ENCODE measurements at places on chromosomes 12 and 14.
A peak's percentile ranks its signal among the peaks of the same experiment; 100 is the strongest.

DNA sequence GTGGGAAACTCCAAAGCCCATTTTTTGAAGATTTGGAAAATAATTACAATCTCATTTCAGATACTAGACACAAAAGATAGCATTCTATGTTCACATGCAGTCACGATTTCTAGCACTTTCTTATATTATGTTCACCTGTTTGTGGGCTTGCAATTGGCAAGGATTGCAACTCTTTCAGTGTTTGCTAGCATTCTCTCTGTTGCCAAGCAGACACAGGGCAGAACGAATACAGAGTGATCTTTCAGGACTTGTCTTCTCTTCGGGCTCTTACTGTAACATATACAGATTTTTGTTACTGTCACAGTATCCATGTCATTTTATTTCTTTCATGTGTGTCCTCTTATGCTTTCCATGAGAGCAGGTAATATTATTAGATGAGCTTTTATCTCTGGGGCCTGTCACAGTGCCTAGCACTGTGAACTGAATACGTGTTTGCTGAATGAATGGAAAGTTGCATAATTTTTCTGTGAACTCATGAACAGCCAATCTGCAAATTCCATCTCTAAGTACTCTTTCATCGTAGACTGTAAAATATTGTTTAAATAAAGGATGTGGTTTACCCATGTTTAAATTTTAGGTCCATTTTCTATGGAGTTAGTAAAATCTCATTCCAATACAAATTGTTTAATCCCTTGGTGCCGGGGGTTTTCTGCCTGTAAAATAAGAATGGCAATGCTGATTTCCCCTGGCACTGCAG, 105.1 kb downstream of the BMP4 start:
- no peak for DNase-seq

- DNase-seq = no peak
These were observed 57.6 kb upstream of the OTOGL start for GRCh38 chr12:80041692-80042091.

- no peak for DNase-seq
These were observed 9.4 kb downstream of the SPRYD3 start for GRCh38 chr12:53069621-53070410.

DNA sequence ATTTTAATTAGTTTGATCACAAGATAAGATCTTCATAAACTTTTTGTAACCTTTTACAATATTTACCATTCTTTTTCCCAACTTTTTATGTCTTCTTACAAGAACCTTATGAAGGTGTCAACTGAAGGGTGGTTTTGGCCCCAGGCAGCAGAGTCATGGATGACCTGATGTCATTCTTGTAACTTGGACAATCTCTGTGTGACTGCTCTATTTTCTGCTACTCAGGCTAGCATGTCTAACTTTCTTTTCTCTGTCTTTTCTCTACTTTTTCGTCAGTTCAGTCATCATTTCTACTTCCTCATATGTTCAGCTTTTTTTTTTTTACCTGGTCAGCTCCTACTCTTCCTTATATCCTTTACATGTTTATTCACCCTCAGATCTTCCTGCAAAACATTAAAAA, 150.7 kb upstream of the PTPRQ start:
- no peak for DNase-seq

- no peak for DNase-seq
These were observed 389.3 kb downstream of the BMP4 start for GRCh38 chr14:53567236-53567780.

DNA sequence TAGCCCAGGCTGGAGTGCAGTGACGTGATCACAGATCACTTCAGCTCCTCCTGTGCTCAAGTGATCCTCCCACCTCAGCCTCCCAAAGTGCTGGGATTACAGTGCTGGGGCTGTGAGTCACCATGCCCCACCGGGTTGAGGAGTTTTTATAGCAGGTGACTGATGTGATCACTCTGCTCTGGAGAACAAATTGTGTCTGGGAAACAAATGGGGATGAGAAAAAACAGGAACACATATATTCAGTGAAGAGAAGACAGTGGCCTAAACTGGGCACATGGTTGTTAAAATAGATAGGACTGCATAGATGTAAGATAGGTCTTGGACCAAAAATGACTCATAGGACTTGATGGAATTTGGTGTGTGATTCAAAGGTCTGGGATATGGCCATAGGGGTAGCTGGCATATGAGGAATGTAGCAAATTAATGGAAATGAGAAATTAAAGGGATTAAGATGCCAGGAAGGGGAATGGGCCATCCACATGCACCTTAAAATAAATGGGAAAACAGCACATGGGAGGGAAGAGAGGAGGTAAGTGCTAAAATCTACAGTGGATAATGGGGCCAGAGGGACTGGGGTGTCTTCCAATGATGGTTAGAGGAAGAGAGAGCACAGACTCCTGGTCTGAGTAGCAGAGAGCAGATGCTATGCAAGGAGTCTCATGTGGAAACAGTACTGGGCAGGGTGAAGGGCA, 11.2 kb downstream of the BCAT1 start:
- no peak for DNase-seq

DNA sequence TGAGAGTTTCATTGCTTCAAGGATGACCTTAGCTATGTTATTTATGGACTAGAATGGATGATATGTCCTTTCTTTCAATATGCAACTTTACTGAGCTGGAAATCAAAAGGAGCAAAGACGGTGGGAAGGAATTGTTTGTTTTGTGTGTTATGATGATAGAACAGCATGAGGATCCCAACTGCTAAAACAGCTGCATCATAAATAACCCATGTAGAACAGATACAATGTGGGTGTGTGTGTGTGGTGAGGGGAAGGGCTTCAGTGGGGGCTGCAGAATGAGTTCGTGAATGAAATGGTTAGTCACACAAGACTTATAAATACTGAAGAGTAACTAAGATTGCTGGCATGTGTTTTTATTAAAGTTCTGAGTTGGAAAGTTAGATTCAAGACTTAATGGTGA, 80.1 kb downstream of the DACT1 start:
- DNase-seq = no peak

DNA sequence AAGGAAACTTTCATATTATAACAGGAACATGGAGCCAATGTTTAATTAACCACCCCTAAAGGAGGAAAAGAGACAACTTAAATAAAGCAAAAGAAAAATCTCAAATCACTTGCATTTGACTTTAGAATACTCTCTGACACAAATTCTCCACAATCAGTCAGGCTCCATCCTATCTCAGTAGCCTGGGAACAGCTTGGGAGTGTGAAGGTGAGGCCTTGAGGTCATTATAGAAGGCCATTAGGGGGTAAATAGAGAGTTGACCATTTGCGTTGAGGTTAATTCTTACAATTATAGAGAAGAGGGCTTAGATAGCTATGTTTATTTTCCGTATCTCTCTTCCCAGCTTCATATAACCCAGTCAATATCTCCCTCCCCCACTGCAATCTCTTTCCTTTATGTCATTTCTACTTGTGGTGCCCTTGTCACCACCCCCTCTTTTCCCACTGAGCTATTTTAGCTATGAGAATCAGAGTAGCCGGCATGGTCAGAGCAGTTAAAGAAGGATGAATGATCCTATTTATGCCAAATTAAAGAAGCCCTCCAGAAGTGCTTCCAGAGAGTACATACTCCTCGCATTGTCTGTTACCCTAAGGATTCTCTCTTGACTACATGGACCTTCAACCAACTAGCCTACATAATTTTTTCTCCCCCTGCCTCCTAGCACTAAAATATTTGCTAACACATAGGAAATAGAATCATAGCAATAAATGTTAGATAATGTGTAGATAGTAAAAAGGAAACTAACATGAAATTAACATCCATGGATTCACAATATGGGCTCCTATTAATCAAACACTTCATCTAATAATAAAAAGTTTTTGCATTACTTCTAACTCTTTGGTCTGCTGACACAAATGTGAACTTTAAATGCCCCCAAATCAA, 135.2 kb upstream of the KRR1 start:
- no peak for DNase-seq

DNA sequence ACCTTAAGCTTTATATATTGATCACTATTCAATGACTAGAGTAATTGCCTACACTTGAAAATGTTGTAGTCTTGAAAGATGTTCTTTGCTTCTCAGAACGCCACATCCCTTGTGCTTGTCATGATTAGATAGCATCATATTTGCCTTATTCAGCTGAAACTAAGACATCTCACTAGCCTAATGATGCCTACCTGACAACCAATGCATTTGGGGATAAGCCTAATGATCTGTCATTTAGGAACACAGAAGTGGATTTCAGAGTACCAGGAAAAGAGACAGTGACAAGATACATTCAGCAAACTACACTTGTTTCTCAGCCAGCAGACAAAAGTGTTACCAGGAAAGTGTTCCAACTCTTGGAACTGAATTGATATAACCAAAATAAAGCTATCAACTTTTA, 83.7 kb downstream of the ARMH4 start:
- DNase-seq = no peak

DNA sequence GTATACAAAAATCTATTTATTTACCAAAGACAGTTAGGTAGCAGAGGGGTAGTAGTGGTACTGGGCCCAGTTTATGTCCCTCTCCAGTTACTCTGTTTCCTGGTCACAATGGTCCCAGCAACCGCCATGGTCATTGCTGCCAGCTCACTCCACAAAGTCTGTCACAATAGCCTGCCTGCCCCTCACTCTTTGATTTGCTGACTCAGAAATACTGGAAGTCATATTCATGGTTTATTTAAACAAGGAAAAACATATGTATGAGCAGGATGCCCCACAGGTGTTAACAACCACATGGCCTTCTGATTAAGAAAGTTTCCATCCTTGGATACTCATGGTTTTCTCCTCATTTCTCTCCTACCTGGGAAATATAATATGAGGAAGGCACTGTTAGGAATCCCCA, 49.2 kb downstream of the TSHR start:
- no peak for DNase-seq

DNA sequence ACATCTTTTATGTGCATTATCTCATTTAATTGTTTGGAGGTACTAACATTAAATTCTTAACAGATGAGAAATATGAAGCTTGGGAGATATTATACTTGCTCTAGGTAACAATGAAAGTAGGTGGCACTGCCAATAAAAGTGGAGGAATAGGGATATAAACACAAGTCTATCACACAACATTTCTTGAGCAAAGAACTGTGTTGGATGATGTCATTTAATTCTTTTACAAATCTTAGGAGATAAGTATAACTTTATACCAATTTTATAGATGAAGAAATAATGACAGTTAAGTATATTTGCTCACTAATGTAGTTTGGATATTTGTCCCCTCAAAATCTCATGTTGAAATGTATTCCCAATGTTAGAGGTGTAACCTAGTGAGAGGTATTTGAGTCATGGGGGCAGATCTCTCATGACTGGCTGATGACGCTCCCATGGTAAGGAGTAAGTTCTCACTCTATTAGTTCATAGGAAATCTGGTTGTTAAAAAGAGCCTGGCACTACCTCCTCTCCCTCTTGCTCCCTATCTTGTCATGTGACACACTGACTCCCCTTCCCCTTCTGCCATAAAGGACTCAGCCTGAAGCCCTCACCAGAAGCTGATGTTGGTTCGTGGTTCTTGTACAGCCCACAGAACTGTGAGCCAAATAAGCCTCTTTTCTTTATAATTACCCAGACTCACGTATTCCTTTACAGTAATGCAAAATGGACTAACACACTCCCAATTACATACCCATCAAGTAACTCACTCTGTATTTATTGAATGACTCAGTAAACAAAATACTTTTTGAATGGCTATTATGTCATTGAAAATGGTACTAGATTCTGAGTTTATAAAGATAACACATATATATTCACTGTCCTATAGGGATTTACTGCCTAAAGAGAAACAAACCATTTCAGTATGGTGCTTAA, 146.8 kb upstream of the KITLG start:
- no peak for DNase-seq

GRCh38 chr12:51591016-51591901, at the start of gene SCN8A:
Gene SCN8A, plus strand, starts transcription at chr12:51591233. Its CDS starts 71,585 bp downstream, at chr12:51662818.
- DNase-seq = peak; percentile 47
